ENCODE measurements at places on chromosomes 1 and 21.

- DNase-seq: peak; percentile 87
Measured at GRCh38 chr1:40862008-40862863, at the start of gene CITED4. Gene CITED4 (minus strand): TSS chr1:40862363. CDS start chr1:40862127, 236 bp downstream.

GRCh38 chr21:33893917-33894316 is 21.7 kb downstream of the ATP5PO start:
- no peak for DNase-seq

DNA sequence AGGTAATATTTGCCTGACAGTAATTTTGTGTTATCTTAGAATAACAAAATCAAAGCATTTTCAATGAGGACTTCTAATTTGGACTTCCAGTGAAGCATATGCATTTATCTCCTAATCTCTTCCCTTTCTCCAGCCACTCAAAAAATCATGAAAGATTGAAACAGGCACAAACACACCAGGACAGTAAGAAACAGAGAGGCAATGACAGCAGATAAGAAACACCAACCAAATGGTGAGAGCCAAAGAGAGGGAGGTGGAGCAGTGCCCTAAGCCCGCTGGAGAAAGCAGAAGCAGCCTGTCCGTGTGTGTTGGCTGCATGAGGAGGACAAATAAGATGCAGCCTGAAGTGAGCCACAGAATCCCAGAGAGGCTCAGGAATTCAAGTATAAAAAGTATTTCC is 39.0 kb downstream of the SLC44A3 start:
- DNase-seq: no peak

- no peak for DNase-seq
Measured at GRCh38 chr1:233721004-233721595, 107.2 kb downstream of the KCNK1 start.

GRCh38 chr21:45019076-45019886 is 55.1 kb upstream of the ADARB1 start:
- peak; percentile 57 for DNase-seq

DNA sequence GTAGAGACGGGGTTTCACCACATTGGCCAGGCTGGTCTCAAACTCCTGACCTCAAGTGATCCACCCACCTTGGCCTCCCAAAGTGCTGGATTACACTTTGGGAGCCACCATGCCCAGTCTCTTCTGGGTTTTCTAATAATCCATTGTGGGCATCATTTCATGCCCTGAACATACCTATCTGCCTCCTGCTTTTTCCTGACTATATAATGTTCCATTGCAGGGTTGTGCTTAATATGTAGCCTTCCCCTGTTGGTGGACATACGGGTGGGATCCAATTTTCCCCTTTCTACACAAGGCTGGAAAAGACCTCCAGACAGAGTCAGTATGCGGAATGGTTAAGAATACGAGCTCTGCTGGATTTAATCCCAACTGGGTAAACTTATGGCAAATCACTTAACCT is 3.5 kb upstream of the ZNF683 start:
- DNase-seq: no peak

GRCh38 chr1:40848530-40849189 is 13.5 kb downstream of the CITED4 start:
- peak; percentile 69 for DNase-seq

DNA sequence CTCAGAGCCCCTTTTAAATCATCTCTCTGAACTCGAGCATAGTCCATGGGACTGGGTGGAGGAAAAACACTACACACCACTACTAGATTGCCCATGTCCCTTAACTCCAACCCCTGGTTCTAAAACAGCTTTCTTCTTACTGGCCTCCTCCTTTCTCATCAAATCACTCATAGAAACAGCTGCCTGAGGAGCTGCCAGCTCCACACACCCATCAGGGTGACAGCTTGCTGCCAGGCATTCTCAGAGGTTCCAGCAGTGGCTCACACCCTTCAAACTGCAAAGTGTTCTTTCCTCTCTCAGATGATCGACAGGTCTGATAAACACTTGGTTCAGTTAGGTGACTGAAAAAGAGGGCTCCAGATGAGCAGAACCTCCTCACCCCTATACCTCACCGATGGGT is 543.0 kb upstream of the PLXNA2 start:
- DNase-seq: no peak

GRCh38 chr1:204042516-204042915 is 30.4 kb upstream of the SOX13 start:
- no peak for DNase-seq

- DNase-seq: peak; percentile 31
Measured at GRCh38 chr1:245155272-245156040, 671 bp downstream of the KIF26B start.

GRCh38 chr21:23402929-23403520 is 2204.3 kb downstream of the MRPL39 start:
- no peak for DNase-seq

GRCh38 chr1:234217316-234217840 is 155.9 kb upstream of the COA6 start:
- DNase-seq: no peak

DNA sequence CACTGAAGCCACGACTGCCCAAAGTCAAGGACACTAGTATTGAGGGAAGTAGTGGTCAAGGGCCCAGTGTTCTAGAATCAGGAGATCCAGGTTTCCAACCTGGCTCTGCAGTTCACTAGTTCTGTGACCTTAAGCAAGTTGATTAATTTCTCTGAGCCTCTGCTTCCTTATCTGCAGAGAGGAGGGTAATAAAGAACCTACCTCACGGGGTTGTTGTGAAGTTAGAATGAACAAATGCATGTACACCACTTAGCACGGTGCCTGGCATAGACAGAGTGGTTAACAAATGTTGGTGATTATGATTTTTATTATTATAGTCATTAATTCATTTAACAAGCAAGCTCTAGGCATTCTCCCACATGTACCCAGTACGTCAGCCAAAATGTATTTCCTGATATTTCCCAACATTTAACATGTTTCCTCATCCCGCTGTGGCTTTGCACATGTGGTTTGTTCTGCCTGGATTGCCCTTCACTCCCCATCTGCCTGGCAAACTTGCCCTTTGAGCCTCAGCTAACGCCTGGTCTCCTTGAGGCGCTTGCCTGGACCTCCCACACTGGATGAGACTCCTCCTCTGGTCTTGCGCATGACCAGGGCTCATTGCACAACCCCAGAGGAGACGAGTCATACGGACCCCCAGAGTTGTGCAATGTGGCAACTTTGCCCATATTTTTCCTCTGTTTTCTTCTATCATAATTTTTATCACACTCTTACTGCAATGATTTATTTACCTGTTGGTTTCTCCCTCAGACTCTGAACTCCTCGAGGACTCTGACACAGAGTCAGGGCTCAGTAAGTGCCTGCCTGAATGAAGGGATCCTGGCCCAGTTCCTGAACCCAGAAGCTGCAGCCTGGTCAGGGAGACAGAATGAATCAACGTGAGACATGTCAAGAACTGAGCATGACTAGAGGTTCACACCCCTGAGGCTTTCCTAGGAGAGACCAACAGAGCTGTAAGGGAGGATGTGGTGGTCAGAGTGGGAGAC is 20.7 kb upstream of the MFSD2A start:
- DNase-seq: peak; percentile 59

DNA sequence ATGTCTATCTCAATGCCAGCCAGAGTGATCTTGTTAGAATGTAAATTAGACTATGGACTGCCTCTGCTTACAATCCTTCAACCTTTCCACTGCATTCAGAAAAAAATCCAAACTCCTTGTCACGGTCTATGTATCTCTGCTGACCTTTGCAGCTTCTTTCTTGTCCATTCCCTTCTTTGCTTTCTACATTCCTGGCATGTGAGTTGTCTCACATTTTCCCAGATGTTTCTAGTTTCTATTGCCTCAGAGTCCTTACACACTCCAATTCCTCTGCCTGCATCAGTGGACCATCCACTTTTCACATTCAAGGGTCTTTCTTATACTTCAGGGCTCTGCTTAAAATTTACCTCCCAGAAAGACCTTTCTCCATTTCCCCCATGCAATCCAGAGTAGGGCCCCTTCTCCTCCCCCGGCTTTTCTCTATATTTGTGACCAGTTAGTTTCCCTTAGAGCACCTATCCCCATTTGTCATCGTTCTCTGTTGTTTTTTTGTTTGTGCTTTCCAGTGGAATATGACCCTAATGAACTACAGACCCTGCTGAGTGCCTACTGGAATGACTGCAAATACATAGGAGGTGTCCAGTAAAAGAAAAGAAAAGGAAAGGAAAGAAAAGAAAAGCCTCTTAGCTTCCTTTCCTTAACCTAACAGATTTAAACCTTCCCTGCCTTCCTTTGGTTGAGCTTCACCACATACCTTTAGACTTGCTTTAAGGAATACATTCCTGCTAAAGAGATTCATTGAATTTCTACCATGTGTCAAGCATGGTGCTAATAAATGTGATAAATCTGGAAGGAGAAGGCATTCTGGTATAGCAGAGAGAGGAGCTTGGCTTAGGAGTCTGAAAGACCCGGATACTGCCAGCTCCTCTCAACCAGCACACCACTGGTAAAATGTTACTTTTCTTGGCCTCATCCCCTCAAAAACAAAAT is 102.0 kb downstream of the DIRAS3 start:
- DNase-seq: peak; percentile 86

- DNase-seq: peak; percentile 85
Measured at GRCh38 chr1:89041119-89041641, 18.5 kb upstream of the GBP3 start.

DNA sequence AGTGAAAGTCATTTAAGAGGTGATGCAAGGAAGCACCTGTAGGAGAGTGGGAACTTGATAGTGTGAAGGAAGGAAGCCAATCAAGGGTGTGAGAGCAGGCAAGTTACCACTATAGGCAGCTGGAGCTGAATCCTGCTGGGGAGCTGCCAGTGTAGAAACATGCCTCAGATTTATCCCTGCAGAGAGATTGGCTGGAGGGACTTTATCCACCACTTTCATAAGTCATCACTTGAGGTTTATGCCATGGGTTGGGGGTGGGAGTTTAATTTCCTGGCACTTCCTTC is 443.6 kb downstream of the PLPP3 start:
- no peak for DNase-seq

- DNase-seq: no peak
Measured at GRCh38 chr1:19689085-19689757, 24.5 kb downstream of the HTR6 start.

DNA sequence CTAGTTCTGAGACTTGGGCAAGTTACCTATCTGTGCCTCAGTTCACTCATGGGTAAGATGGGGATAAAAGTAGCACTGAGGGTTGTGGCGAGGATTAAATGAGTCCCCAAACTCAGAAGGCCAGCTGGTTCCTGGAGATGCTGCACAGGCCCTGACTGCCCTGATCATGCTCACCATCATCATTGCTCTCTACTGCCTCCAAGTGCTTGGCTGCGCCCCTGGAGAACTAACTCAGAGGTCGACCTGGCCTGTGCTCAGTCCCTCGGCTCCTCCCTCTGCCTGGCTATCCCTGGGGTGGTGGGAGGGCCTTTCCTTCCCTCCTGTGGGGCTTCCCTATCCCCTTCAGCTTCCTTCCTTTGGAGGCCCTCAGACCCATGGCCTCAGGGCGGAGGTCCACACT is 5.6 kb downstream of the SLC5A9 start:
- no peak for DNase-seq

- no peak for DNase-seq
Measured at GRCh38 chr1:158552296-158552695, 1.9 kb downstream of the OR6Y1 start.

DNA sequence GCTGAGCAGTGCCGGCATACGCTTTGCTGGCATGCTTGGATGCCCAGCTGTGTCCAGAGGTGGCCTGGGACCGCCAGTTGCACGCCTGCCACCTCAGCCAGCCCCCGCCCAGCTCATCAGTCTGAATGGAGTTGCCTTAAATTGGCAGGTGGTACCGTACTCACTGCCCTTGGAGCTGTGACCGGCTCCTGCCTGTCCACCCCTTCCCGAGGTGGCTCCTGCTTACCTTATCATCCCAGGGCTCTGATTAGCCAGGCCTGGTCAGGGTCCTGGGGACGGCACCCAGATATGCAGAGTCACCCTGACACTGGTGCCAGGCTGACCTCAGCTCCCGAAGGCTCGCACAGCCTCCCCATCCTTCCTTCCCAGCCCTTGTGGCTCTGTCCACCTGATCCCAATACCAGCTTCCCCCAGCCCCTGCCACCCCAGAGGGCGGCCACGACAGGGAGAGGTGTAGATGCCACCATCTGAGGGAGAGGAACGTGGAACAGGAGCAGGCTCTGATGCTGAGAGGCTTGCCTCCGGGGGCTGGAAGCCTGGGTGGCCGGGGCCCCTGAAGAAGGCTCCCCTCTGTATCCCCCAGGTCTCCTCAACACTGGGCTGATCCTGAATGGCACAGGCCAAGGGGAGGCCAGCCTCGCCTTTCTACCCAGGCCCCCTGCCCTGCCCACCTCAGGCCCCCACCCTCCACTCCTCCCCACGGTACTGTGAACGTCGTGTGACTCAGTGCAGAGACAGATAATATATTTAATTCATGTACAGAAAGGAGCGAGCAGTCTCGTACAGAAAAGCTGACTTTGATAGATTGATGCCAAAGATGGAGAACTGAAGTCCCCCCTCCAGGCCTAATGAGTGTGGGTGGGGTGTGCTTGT is 27.8 kb downstream of the CDK18 start:
- DNase-seq: no peak

DNA sequence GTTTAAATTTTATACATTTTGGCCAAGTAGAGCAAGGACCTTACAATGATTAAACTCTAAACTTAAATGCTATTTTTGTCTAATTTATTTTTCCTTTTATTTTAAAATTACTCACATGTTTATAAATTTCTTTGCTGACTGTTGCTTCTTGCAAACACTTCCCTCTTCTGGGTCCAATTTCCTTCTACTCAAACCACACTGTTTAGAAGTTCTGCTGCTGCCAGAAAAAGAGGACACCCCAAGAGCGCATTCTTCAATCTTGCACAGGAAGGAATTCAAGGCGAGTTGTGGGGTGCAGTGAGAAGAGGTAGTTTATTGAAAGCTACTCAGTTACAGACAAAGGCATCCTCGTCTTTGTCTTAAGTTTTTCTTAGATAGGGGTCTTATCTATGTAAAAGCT is 88.5 kb upstream of the NEK7 start:
- no peak for DNase-seq

DNA sequence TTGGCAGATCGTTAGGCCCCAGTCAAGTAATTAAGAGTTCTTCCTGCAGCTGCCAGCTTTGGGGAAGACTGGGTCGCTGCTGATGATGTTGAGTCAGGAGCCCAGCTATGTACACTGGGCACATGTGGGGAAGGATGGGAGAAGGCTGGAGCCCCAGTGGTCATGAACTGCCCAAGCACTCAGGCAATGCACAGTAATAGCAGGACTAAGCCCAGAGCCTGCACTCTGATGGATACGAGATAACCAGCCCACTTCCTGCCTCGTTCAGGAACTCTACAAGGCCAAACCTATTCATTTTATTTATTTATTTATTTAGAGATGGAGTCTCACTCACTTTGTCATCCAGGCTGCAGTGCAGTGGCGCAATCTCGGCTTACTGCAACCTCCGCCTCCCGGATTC is 81.1 kb upstream of the BTG3 start:
- no peak for DNase-seq

DNA sequence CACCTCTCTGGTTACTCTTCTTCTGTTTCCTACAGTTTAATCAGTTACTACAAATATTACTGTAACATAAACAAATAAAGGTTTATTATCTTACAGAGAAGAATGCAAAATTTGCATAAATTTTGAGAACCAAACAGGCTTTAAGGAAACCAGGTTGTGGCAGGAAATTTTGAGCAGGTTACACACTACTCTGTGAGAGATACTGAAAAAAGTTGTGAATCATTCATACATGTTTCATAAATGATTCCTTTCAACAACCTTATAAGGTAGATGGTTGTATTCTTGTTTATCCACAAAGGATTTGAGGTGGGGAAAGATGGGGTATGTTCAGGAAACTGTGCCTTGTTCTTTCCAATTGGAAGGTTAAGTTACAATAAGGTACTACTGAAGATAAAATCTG is 58.6 kb downstream of the MAST2 start:
- DNase-seq: no peak

Data from fibroblast of skin of back (primary cell).